Stimulated activated CD8-positive, alpha-beta memory T cell treated with anti-CD3 and anti-CD28 coated beads, Interleukin-15, amount 100 ng/mL, for 1 hour (primary cell): ENCODE measurements at places on chromosomes 1 and 21.

GRCh38 chr1:76023669-76024435 is 50.7 kb upstream of the ST6GALNAC3 start:
- DNase-seq: no peak

GRCh38 chr1:42334240-42335049 is 590 bp downstream of the FOXJ3 start:
- no peak for DNase-seq

DNA sequence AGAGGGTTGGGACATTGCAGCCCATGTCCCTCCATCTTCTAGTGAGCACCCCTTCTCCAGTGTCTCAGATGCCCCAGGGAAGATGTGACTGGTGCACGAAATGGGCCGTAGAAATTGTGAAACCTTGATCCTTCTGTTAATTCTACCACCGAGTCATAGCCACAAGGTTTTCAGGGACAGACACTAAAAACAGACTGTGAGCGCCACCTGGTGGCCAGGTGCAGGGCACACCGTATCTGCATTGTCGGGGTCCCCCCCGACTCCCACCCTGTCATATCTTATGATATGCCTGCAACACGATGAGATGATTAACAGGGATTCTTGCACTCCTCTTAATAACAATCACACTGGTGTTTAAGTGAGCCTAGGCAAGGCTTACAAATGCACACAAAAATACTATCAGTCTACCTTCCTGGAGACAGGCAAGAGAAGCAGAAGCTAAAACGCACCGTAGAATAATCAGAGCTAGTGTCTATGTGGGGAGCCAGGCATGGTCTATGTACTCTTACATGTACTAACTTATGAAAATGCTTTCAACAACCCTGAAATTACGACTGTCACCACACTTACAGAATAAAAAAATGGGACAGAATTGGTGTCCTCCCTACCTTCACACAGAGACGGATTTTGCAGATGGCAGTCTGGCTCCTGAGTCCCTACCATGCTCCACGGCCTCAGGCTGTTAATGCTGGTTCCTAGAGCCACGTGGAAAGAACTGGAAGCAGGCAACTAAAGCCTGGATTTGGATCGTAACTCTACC is 57.9 kb downstream of the FHAD1 start:
- peak; percentile 46 for DNase-seq

DNA sequence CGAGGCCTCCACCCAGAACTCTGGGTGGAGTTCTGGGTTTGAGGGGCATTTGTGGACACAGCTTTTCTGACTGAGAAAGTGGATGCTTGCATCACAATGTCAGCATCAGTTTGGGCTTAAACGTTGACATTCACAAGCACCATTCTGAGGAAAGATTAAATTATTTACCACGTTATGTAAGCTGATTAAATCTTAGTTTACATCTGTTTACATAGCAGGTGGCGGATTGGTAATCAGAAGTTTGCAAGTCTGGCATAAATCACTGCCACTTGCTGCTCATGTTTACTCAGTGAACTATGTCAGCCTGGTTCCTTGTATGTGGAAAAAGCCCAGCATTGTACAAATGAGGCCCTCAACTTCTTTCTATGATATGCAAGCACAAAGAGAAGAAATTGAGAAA is 310.1 kb downstream of the PAPPA2 start:
- no peak for DNase-seq

GRCh38 chr1:160904783-160905616 is 20.0 kb upstream of the ITLN1 start:
- DNase-seq: no peak

GRCh38 chr1:185442050-185442449 is 125.0 kb upstream of the IVNS1ABP start:
- DNase-seq: no peak

- no peak for DNase-seq
Observed at GRCh38 chr21:43585924-43586413, 73.3 kb downstream of the HSF2BP start.

GRCh38 chr21:36125512-36126207 is 9.2 kb upstream of the CBR3 start:
- peak; percentile 27 for DNase-seq

- DNase-seq: no peak
Observed at GRCh38 chr21:33712022-33712803, 69.9 kb downstream of the ITSN1 start.

GRCh38 chr1:152870831-152871730 is 7.0 kb upstream of the SMCP start:
- DNase-seq: no peak

DNA sequence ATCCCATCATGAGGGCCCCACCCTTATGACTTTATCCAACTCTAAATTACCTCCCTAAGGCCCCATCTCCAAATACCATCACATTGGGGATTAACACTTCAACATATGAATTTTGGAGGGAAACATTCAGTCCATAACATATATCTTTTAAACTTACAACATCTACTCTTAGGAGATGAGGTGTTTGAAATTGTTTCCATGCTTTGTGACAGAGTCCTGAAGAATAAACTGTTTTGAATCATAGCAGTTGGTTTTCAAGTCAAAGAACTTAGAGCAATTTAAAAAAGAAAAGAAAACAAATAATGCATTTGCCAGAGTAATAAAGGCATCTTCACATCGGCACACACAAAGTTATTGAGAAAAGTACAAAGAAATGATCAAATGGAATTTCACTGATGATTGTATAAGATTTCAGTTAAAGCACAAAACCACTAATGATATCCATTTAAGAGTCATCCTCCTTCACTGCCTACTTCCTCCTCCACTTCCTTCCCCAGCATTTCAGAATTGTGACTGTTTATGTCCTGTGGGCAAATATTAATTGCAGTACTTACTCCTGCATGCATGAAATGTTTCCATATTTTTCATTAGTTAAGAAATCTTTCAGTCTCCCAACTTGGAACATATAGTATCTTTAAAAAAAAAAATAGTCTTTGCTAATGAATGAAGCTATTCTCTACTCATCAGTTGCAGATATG is 202.0 kb downstream of the LRRC40 start:
- no peak for DNase-seq

DNA sequence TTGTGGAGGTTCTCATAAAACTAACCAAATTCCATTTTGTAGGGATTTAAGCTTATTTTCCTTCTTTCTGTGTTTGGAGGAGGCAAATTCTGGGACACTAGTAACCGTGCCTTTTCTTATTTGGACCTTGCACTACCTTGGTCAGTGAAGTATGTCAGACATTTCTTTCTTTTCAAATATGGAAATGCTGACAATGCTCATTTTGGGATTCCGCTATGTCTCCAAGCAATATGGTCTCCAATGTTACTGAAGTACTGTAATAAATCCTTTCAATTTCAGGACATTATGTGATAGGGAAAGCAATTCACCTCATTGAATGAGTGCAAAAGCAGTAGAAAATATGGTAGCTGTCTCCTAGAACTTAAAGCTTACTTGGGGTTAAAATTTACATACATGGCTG is 372.3 kb downstream of the HLX start:
- no peak for DNase-seq

GRCh38 chr1:75233302-75233929 is 99.2 kb downstream of the LHX8 start:
- no peak for DNase-seq

- no peak for DNase-seq
Observed at GRCh38 chr21:26085127-26085526, 85.4 kb downstream of the APP start.

- DNase-seq: no peak
Observed at GRCh38 chr1:177848577-177848976, 121.3 kb downstream of the SEC16B start.

GRCh38 chr1:55750628-55750995 is 535.4 kb upstream of the USP24 start:
- DNase-seq: no peak

- no peak for DNase-seq
Observed at GRCh38 chr1:46508757-46509156, 19.1 kb downstream of the DMBX1 start.

DNA sequence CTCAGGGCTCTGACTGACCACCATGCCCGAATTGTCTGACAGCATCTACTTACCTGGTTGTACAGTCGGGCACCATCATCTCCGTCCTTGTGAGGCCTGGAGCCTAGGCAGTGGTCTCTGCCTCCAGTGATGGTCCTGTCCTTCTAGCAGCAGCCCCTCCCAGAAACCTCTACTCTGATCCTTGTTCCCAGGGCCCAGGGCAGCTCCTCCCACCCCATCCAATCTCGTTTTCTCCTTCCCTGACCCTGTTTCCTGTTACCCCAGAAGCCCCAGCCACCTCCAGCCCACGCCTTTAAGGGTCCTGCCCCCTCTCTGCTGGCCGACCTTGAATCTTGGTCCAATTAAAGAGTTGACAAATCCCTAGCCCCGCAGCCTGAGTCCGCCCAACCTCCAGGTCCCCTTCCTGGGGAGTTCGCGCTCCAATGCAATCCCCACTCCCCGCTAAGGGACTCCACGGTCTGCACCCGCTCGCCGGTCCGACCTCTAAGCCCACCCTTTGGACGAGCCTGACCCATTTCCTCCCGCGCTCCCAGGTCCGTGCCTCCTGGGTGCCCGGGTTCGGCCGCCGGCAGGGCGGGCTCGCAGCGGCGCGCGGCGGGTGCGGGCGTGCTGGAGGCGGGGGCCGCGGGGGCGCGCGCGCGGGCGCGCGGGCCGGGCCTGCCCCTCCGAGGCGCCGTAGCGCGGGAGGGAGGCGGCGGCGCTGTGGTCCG is at the start of gene B4GALT2:
TSS of gene B4GALT2 (plus strand) at position 660 of the 710 bp plus-strand sequence. CDS start 1,951 bp downstream, outside the sequence.
- DNase-seq: no peak

DNA sequence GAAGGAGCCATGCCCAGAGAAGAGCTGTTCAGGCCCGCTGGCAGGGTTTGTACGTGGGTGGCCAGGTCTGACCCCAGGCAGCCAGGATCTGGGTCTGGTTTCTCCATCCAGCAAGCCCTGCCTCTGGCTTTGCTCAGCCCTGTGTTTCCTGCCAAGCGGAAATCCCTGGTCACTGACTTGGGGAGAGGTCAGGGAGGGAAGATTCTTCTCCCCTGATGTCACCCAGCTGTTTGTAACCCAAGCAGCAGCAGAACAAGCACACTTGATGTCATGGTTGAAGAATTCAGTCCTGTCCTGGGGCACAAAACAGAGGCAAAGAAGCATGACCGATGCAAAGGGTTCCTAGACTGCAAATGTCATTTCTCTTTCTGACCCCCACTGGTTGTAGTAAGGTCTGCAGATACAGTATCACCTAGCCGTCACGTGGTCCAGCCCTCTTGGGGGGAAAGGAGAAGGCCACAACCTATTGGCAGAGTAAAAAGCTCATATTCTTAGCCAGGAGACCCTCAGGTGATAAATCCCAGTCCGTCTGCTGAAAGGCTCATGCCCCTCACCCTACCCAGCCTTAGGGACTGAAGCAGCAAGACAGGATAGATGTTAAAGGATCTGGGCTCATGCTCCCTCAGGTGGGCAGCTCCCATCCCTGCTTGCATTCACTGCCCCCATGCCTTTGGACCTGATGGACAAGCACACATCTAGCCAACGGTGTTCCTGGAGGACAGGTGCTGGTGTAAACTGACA is 120.9 kb downstream of the SYT2 start:
- DNase-seq: no peak

DNA sequence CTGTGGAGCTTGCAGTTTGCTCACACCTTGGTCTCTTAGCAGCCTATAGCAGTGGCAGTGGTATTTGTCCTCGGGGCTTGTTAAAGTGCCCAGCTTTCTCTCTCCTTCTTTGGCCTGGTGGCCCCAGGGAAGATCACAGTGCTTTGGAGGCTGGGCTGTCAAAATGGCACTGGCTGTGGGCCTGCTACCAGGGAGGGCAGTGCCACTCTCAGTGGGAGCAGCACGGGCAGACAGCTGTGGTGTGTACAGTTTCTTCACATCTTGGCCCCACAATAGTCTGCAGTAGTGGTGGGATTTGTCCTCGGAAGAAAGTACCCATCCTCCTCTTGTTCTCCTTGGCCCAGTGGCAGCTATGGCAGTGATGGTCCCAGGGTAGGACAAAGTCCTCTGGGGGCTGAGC is 164.4 kb upstream of the GORAB start:
- no peak for DNase-seq

GRCh38 chr1:29934255-29934772 is 698.0 kb downstream of the PTPRU start:
- DNase-seq: no peak

- no peak for DNase-seq
Observed at GRCh38 chr1:195045072-195045471, 1563.2 kb downstream of the KCNT2 start.

GRCh38 chr1:157963713-157964112 is 29.7 kb upstream of the KIRREL1 start:
- peak; percentile 18 for DNase-seq

GRCh38 chr21:32726839-32727686 is 750 bp downstream of the SYNJ1 start:
- DNase-seq: peak; percentile 7
